CD4-positive, alpha-beta T cell (primary cell): ENCODE measurements at places on chromosomes 6 and 20.

DNA sequence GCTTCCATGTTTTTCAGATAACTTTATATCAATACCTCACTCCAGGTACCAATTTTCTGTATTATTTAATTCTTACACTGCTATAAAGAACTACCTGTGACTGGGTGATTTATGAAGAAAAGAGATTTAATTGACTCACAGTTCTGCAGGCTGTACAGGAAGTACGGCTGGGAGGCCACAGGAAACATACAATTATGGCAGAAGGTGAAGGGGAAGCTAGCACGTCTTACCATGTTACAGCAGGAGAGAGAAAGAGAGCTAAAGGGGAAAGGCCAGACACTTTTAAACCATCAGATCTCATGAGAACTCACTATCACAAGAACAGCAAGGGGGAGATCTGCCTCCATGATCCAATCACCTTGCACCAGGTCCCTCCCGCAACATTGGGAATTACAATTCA lies 119.1 kb upstream of the BMP5 start:
- DNase-seq = no peak

DNA sequence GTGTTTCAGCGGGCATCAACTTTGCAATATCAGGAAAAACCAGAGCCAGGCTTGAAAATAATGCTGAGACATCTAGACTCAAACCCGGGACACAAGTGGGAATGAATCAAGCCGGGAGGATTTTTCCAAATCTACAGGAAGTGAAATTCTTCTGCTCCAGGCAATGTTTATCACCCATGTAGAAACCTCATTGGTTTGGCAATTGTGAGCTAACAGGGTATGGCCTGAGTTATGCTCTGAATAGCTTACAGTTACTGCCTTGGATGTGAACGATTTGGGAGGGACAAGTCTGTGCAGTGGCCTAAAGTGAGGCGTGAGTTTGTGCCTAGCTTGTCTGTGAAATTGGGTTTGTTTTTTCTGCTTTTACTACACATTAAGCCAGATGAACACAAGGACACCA lies 87.4 kb downstream of the PCSK2 start:
- no peak for DNase-seq

DNA sequence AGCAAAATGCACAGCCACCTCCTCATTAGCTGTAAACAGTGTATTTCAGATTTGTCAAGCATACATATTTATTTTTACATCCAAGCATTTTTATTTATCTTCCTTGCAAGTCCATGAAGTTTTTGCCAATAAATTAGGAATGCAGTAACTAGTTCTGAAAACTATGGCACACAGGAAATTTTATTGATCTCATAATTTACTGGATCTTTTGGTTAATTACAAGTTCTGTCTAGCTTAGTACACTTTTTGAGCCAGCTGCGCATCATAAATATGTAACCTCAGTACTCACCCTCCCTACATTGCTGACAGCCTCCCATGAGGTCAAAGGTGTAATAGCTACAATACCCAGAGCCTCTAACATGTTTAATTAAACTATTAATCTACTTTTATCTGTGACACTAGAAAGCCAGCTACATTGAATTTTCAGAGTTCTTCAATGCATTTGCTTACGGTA lies 898.2 kb downstream of the KIF16B start:
- no peak for DNase-seq

DNA sequence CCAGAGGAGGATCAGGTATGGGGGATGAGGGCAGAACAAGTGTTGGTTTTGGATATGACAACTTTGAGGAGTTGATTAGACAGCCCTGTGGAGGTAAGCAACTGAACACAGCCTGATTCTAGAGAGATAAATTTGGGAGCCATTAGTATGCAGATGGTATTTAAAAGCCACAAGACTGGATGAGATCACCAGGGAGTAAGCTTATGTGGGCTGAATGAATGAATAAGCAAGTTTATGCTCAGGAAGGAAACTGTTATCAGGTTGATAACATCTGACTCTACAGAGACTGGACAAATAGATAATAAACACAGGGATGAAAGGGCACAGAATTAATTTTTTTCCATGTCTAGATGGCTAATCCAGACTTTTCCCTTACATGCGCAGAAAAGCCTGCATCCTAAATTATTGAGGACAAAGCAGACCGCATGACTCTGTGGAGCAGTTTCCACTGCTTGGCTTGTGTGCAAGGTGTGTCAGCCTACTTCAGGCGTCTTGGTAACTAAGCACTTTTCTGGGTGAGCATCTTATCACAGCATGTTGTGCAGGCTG lies 150.6 kb downstream of the GJA10 start:
- DNase-seq = no peak

GRCh38 chr6:105488516-105489215 lies 85.8 kb upstream of the PREP start:
- DNase-seq = no peak

- no peak for DNase-seq
Observed at GRCh38 chr6:109445382-109445781, 4.9 kb downstream of the SMPD2 start.
